Hepatocyte (in vitro differentiated cells): ENCODE measurements at places on chromosomes 1 and 21. TPM values are rescaled to one million over a fixed set of nuclear protein-coding genes. Genes with fewer than 3 reads are reported as not detected.

Gene MROH7
- total RNA-seq, result 0.68 and 0.87 TPM in 2 replicates

Gene STUM
- 0.07 and 0.16 TPM in 2 replicates for total RNA-seq

Gene DMRTA2
- total RNA-seq, result 0.10 TPM in 1 of 2 replicates, not detected in the other

DNA sequence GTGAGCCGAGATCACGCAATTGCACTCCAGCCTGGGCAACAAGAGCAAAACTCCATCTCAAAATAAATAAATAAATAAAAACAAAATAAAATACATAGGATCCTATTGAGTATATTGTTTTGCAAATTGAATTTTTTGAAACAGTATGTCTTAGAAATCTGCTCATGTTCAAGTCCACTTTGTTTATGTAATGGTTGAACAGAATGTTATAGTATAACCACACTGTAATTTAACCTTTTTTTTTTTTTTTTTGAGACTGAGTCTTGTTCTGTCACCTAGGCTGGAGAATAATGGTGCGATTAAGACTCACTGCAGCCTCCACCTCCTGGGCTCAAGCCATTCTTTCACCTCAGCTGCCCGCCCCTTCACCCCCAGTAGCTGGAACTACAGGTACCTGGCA, 31.4 kb downstream of the PARK7 start:
- no peak for DNase-seq

- DNase-seq, result no peak
These were observed 135.8 kb upstream of the FGGY start for GRCh38 chr1:59161136-59161535.
